NCI-H2029 (cell line): ENCODE measurements at places on chromosomes 16 and 17.

GRCh38 chr16:47278306-47278970 is 134.7 kb upstream of the NETO2 start:
- DNase-seq, result no peak

DNA sequence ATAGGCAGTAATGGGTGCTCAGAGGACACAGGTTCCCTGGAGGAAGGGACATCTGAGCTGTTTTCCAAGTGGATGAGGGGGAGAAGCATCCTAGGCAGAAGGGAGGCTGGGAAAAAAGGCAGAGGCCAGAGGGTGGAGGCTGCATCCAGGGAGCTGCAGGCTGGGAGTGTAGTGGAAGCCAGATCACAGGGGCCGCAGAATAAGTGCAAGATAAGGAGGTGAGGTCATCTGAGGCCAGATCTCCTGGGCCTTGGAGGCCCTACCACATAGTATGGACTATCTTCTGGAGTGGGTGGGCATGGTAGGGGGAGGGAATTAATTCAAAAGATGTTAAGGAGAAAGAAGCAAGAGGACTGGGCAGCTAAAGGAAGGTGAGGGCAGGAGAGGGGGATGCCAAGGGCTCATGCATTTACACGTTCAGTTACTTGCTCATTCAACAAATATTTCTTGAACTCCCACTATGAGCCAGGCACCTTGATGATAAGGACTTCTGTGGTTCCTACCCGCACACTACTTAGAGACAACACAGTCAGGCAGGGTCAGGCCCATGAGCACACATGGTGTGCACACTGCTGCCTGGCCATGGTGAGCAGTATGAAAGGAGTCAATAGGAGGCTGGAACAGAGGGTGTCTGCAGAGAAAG is 2.4 kb upstream of the RIPOR1 start:
- no peak for DNase-seq

- DNase-seq, result peak; percentile 62
Measured at GRCh38 chr17:27944546-27945332, 51.6 kb upstream of the LYRM9 start.

DNA sequence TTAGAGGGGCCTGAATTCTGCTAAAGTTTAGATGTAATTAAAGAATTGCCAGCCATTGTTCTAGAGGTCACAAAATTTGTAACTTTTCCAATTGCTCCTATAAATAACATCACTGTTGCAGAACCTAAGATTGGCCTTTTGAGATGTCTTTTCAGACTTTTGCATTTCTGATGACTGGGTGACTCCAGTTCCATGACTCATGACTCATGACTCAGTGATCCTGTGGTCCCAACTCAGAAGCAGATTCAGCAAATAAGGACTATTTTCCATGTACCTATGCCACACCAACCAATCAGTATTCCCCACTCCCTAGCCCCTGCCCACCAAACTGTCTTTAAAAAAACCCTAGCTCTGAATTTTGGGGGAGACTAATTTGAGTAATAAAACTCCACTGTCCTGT is 740.9 kb downstream of the CDH8 start:
- DNase-seq, result no peak

- DNase-seq, result peak; percentile 41
Measured at GRCh38 chr16:31135535-31136286, at the start of gene PRSS8. Gene PRSS8, minus strand, starts transcription at chr16:31135727. Its CDS starts 229 bp downstream, at chr16:31135498.

GRCh38 chr17:34482730-34483129 is 96.7 kb upstream of the TMEM132E start:
- no peak for DNase-seq

DNA sequence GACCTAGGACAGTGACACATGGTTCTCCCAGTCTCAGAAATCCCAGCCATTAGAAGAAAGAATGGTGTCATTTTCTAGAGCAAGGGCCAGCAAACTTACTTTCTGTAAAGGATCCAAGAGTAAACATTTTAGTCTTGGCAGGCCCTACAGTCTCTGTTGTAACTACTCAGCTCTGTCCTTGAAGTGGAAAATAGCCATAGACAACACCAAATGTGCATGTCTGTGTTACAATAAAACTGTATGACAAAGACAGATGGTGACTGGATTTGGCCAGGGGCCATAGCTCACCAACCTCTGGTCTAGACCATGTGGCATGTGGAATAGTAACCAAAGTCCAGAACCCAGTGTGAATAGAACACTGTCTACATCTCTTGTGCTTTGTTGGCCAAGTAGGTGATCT is 286.5 kb downstream of the HS3ST4 start:
- DNase-seq, result peak; percentile 13

DNA sequence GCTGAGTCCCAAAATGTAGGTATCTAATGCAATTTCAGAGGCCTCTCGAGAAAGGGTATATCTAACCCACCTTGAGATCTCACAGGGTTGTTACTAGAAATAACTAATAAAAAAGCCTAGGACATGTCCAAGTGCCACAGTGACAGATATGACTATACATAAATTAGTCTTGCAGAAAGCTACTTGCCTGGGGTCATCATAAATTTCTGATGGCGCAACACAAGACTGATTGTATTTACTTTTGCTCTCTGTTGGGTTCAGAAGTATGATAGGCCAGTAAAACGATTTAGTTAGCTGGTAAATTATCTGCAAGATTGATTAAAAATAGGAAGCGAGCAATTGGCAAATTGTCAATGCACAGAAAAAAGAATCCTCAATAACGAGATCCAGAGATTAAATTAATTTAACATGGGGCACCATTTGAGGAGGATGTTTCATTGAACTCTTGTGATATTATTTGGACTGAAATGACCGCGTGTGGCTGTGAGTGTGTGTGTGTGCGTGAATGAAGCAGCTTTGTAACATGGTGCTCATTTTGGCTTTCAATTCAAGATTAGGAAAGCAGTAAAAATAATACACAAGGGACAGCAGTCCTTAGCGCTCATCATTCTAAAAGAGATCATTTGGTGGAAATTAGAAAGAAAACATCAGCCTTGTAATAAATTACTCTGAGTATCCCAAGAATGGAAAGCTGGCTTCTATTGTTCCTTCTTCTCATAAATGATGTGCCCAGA is 157.4 kb upstream of the ZFHX3 start:
- DNase-seq, result no peak

DNA sequence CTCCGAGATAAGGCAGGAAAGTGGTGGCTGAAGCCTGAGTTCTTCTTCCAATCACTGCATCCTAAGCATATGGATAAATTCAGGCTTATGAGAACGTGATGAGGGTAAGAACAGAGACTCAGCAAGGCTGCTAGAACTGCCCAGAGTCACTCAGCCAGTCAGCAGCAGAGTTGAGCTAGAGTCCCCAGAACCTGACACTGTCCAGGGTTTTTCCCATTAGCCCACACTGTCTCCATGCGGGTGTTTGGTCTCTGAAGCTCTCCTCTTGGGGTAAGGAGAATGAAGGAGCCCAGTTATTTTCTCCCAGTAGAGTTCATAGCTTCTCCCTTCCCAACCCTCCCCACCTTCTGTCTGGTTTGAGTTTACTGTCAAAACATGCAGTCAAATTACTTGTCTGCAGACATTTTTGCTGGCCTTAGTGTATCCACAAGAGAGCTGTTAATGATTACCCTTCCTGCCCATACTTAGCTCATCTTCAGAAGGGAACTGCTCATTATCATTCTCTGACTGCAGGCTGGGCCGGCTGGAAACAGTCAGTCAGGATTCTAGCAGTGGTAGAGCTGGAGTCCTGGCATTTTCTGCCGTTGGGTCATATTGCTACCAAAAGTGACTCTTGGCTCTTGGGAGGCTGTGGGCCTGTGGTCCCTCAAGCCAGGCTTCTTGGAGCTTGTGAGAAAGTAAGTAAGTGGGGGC is 460.0 kb downstream of the HS3ST3B1 start:
- DNase-seq, result no peak

- DNase-seq, result no peak
Measured at GRCh38 chr17:15210247-15210646, 54.9 kb downstream of the PMP22 start.

DNA sequence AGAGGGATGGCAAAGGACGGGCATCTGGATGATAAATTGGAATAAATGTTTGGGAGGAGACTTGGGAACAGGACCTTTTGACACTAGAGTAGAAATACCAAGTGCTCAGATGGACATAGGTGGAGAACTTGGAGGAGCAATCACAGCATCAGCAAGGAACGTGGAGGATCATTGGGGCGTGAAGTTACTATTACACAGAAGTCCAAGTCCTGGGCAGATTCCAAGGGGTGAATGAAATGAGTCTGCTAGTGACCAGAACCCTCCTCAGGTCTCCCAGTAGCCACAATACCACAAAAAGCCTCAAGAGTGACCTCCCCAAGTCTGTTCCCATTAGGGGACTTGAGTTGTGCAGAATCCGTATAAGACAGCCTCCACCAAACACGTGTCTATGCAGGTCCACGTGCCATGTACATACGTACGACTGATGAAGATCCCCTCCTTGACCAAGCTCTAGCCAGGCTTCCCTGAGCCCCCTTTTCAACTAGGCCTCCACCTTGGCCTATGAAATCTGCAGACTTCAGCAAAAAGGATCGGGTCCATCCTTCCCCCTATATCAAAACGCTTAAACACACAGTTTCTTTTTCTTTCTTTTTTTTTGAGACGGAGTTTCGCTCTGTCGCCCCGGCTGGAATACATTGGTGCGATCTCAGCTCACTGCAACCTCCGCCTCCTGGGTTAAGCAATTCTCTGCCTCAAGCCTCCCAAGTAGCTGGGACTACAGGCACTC is 2.2 kb downstream of the C17orf67 start:
- no peak for DNase-seq

DNA sequence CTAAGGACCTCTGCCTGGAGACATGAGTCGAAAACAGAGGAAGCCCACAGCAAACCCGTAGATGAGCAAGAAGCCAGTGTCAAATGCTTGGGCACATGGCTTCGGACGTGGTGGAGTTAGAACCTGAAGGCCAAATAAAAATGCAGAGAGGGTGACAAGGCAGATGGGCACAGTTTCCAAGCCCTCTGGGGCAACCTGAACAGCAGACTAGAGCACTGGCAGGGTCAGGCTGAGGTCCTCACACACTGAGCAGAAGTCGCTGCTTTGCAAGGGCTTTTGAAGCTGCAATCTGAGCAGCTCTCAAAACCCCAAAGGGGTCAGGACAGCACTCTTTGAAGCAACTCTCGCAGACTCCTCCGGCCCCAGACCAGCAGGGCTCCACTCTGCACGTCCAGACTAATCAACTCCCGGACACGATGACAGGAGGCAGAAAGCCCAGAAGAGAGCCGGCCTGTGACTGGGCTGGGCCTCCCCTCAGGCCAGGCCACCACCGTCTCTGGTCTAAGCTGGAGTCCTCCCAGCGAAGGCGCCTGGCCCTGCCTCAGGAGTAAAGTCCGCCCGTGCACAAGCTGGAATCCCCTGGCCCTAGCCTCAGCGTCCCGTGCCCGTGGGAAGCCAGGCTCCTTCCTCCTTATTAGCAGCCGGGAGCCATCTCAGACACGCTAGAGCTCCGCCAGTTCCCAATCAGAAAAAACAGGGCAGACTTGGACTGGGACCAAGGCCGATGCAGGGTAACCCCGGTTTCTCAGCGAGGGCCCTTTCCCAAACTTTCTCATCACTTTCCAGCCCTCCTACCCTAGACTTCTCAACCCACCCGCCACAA is 924 bp downstream of the SMARCD2 start:
- DNase-seq, result no peak

DNA sequence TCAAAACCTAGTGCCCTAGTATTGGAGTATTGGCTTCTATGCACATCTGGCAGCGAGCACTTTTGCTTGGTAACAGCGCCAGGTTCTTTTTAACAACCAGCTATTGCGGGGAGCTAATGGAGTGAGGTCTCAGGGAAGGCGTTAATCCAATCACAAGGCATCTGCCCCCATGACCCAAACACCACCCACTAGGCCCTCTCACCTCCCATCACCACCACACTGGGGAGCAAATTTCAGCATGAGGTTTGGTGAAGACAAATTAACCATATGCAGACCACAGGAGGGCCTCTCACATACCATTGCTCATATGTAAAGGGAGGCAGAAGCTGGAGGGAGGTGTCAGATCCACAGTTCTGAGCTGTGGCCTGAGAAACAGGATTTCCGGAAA is 893 bp upstream of the ODF4 start:
- no peak for DNase-seq

- DNase-seq, result no peak
Measured at GRCh38 chr17:61455324-61456060, 3.3 kb downstream of the TBX4 start.

GRCh38 chr16:74573622-74574021 is 33.3 kb downstream of the GLG1 start:
- no peak for DNase-seq

GRCh38 chr17:41676058-41676419 is 12.6 kb upstream of the EIF1 start:
- no peak for DNase-seq

GRCh38 chr16:2512735-2513404 is 882 bp upstream of the ATP6V0C start:
- no peak for DNase-seq

- no peak for DNase-seq
Measured at GRCh38 chr16:74556375-74556922, 50.5 kb downstream of the GLG1 start.

DNA sequence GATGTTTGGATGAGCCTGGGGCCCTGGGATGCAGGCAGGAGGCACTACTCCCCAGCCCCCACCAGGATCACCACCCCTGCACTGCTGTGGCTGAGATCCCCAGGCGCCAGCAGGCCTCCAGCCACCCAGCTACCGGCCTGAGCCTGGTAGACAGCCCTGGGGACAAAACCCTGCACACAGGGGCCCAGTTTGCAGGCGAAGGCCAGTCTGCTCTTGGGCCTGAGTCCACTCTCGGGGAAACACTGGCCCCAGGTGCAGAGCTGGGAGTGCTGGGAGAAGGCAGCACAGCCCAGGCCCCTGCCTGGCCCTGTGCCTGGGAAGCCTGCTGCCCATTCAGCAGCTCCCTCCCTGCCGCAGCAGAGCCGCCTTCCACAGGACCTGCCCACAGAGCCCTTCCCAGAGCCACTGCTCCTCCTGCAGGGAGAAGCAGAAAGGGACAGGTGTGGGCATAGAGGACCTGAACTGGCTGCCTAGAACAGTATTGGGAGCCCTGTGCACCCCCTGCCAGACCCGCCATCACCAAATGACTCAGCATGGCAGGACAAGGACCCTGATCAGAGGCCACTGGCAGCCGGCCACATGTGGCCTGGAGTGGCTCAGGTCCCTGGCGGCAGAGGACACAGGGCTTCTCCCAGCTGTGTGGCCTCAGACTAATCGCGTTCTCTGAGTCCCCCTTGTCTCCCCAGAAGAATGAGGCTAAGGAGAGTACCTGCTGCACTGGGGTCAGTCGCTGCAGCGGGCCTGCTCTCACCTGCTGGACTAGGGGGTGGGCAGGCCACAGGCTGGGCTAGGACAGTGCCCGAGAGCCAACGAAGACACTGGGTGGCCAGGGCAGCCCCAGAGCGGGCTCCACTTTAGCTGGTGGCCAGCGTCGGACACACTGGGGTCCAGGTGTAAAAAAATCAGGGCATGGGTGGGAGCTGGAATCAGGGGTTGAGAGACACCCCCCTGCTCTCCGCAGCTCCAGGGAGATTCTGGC is 10.7 kb downstream of the MSRB1 start:
- peak; percentile 9 for DNase-seq
